ENCODE measurements at places on chromosomes 11 and 22. TPM values are rescaled to one million over a fixed set of nuclear protein-coding genes. Genes with fewer than 3 reads are reported as not detected.

DNA sequence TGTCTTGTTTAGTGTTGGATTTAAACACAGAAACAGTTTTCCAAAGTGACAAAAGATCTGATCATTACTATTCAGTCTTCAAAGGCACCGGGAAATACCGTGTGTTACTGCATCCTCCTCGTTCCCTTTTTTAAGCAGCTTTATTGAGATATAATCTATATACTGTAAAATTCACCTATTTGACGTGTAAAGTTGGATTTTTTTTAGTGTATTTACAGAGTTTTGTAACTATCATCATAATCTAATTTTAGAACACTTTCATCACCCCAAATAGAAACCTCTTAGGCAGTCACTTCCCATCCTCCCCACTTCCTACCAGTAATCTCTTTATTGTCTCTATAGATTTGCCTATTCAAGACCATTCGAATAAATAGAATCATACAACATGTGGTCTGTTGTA is 1.4 kb downstream of the ANO5 start:
- DNase-seq: no peak

CTTN gene
- total RNA-seq: 313 TPM

- DNase-seq: no peak
Measured at GRCh38 chr22:45977003-45977411, at the start of gene WNT7B. Gene WNT7B, minus strand, starts transcription at chr22:45977162. Its CDS starts 408 bp downstream, at chr22:45976754.

- DNase-seq: no peak
Measured at GRCh38 chr22:19783586-19784383, 23.2 kb downstream of the TBX1 start.

- no peak for DNase-seq
Measured at GRCh38 chr22:20444325-20444724, 6.7 kb upstream of the SCARF2 start.

- DNase-seq: no peak
Measured at GRCh38 chr11:69529001-69529400, 47.5 kb downstream of the LINC01488 start.

GRCh38 chr11:34427186-34427805 is 11.4 kb upstream of the CAT start:
- no peak for DNase-seq

GRCh38 chr11:914747-915501 is 4.3 kb upstream of the CHID1 start:
- DNase-seq: no peak

SLC22A12 gene
- total RNA-seq: not detected

GRCh38 chr22:30825711-30826505 is 131.2 kb downstream of the OSBP2 start:
- DNase-seq: no peak

DENND6B gene
- total RNA-seq: 10.8 TPM

DNA sequence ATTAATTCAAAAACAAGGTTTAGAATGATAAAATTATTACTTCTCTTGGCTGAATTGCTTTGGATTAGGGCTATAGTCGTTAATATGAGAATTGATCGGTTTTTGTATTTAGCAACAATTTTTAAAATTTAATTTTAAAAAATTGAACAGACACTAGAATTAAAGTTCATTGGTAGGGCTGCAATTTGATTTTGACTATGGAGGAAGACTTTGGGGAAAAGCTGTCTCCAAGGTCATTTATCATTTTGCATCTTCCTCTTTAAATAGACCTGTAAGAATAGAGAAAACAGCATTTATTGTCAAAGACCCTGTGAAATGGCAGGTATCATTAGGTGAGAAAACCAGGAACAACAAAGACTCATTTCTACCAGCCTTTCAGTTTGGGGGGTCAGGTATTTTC is at the start of gene OR4S2:
Gene OR4S2, plus strand, starts transcription at position 301 of the 400 bp plus-strand sequence. CDS start 2,577 bp downstream, outside the sequence.
- no peak for DNase-seq

- no peak for DNase-seq
Measured at GRCh38 chr11:17244046-17244445, 32.5 kb upstream of the NUCB2 start.

DNA sequence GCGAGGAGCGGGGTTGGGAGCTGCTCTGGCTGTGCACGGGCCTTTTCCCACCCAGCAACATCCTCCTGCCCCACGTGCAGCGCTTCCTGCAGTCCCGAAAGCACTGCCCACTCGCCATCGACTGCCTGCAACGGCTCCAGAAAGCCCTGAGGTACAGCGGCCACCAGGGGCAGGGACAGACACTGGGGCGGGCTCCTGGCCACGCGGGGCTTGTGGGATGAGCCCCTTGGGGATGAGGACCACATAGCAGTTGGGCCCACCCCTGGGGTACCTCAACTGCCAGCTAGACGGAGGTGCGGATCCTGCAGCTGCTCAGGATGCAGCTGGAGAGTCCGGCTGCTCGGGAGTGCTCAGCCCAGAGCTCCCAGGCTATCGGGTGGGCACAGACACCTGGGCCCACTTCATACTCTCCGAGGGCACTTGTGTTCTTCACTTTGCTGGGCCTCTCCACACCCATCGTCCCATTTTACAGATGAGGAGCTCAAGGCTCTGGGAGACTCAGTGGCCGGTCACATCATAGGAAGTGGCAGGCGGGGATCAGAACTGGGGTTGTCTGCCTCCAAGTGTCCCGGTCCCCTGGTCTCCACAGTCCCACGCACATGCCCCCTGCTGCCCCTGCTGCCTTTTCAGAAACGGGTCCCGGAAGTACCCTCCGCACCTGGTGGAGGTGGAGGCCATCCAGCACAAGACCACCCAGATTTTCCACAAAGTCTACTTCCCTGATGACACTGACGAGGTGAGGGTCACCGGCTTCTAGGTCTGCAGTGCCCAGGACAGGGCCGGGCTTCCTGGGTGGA is 77.6 kb downstream of the MYO7A start:
- peak; percentile 82 for DNase-seq

- no peak for DNase-seq
Measured at GRCh38 chr11:32079553-32079952, 11.3 kb upstream of the RCN1 start.

DNA sequence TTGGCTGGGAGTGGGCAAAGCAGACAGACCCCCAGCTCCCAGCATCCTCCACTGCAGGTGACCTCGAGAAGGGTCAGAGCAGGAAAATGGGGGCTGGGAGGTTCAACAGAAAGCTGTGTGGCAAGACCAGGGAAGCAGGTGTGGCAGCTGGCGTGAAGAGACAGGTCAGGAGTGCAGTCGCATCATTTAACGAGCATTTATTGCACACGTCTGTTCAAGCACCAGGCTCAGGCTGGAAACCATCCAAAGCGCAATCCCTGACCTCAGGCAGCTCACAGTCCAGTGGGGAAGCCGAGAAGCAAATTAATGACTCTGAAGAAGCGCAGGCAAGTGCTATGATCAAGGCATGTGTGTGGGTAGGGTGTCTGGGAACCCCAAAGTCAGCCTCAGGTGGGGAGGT is 7.4 kb downstream of the SLC25A45 start:
- DNase-seq: no peak

GRCh38 chr22:33557836-33558235 is 362.4 kb downstream of the LARGE1 start:
- DNase-seq: no peak

- DNase-seq: no peak
Measured at GRCh38 chr11:114088216-114088615, 28.7 kb downstream of the ZBTB16 start.
